Activated T-helper 1 cell treated with Interleukin-2 at 50 U/mL for 16 hours (primary cell): ENCODE measurements at places on chromosomes 13 and 19.
A peak's percentile ranks its signal among the peaks of the same experiment; 100 is the strongest.

DNA sequence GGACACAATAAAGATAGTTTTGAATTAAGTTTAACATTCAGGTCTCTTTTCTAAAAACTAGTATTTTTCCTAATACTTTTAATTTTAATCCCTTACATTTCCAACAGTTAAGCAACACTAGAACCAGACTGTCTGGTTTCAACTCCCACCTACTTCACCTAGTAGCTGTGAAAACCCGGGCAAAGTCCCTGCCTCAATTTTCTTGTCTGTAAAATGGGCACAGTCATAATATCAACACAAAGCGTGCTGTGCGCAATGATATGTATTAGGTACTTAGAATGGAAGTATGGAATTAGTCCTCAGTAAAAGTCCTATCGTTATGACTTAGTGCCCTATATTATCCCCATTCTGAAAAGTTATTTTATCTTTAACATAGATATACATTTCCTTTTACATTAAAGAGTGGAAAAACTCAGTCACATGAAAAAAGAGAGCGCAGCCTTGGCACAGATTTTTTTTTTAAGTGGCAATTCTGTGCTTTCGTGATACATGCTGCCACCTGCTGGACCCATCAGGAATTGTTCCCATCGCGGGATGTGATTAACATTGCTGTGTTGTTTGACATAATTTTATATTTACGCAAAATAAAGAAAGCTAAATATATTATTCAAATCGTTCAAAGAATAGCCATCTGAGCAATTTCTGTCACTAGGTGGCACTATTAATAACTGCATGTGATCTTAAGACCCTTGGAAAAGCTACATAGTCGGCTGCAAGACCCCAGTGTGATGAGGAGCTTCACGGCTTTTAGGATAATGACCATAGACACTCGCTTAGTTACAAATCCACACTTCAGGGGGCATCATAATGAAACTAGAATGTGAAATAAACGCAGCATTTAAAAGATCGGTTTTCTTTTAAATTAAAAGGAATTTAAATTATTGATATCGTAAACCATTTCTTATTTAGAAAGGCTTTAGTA lies 59.9 kb downstream of the LIG4 start:
- peak; percentile 16 for DNase-seq

GRCh38 chr13:77828799-77829198 lies 89.8 kb downstream of the EDNRB start:
- DNase-seq, result no peak

- DNase-seq, result peak; percentile 53
Observed at GRCh38 chr19:19053508-19054314, 10.1 kb upstream of the SLC25A42 start.

- no peak for DNase-seq
Observed at GRCh38 chr13:99610702-99611289, 109.5 kb downstream of the TM9SF2 start.

DNA sequence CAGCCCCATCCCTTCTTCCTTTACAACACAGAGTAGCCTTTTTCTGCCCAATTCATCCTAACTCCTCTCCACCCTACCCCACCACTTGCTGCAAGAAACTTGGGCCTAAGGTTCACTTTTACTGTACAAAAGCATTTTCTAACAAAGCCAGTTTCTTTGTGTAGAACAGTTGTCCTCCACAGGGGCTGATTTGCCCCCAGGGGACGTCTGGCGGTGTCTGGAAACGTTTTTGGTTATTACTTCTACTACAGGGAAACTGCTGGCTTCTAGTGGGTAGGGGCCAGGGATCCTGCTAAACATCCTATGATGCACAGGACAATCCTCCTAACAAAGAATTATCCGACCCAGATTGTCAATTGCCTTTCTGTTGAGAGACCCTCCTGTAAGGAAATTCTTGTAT lies 7.3 kb upstream of the LMO7 start:
- no peak for DNase-seq

DNA sequence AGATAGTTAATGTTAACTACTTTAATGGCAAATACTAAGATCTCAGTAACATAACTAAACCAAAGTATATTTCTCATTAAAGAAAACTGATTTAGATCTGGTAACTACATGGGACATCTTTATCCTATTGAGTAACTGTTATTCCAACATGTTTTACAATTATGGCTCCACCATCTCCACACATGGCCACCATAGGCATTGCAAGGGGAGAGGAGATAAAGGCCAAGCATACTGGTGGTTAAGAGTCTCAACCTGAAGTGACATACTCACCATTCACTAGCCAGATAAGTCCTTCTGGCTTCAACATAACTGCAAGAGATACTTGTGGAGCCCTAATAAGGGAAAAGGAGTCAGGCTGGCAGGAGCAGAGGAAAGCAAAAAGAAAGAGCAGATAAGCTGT lies 1586.4 kb upstream of the SPRY2 start:
- DNase-seq, result no peak

DNA sequence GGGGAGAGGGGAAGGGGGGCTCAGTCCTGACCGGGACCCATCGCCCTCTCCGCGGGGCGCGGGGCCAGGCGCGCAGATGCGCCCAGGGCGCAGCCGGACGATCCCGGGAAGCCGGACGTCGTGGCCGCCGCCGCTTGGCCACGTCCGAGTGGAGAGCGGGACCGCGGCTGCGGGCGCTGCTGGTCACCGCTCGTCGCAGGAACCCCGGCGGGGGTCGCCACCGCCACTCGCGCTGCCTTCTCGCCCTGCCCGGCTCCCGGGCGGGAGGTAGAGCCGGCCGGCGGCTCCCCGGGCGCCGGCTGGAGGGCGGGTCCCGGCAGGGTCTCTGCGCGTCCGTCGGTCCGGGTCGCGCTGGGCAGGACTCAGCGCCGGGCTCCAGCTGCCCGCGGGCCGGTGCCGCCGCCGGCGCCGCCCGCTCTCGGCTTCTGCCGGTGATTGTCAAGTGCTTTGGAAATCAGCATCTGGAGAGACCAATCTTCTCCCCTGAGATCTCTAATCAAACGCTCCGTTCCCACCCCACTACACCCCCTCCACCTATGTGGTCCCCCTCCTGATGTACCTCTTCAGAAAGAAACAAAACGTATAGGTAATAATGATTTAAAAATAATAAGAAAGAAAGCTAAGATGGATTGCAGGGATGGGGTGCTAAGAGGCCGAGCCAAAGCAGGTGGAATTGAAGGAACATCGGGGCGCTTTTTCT lies 464.4 kb downstream of the ITGBL1 start:
- DNase-seq, result no peak

- DNase-seq, result no peak
Observed at GRCh38 chr13:74920361-74920760, 561.6 kb downstream of the TBC1D4 start.

GRCh38 chr13:68050761-68051160 lies 820.6 kb upstream of the PCDH9 start:
- no peak for DNase-seq

- no peak for DNase-seq
Observed at GRCh38 chr13:40061466-40062450, 406.3 kb downstream of the COG6 start.

DNA sequence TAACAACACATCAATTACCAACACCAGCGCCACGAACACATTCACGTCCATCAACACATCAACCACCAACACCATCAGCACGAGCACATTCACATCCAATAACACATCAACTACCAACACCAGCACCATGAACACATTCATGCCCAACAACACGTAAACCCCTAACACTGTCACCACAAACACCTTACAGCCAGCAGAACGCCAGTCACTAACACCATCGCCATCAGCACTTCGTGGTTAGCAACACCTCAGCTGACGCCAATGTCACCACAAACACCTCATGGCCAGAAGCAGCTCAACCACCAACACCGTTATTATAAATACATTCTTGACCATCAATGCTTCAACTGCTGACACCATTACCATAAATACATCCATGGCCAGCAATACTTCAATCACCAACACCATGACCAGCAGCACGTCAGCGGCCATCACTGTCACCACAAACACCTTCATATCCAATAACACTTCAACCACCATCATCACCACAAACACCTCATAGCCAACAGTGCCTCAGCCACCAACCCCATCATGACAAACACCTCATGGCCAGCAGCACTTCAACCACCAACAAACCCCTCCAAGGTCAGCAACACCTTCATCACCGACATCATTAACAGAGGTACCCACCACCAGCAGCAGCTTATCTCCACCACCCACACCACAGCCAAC lies 9.4 kb downstream of the FCER2 start:
- DNase-seq, result no peak

DNA sequence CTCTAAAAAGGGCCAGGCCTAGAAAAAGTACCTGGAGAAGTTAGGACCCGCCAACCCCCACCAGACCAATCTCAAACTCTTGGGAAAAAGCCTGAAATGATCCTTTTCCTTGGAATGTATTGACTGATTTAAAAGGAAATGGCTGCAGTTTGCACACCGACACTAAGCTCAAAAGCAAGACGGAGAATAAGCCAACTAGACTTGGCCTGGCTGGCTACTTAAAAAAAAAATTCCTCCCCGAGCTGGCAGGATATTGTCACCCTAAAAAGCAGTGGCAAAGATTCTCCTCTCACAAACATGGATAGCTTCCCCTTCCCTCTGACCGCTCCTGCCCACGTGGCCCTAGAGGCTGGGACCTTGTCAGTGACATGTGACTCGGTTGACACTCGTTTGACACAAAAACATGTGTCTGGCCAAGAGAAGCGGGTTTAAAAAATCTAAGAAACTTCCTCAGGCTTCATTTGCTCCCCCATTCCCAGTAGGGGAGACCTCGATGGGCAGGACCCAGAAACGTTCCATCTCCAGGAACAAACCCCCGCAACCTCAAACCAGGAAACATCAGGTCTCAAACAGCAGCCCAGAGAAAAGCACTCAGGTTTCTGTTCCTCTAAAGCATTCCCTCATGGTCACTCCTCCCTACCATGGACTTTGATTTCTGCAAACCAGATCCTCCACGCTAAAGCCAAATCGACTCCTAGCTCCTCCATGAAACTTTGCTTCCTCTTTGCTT lies 1.3 kb downstream of the RFX1 start:
- no peak for DNase-seq

GRCh38 chr19:17951990-17952976 lies 14.6 kb upstream of the KCNN1 start:
- no peak for DNase-seq

- no peak for DNase-seq
Observed at GRCh38 chr13:66532146-66532545, 698.0 kb downstream of the PCDH9 start.

- DNase-seq, result peak; percentile 28
Observed at GRCh38 chr13:99605420-99606323, 104.4 kb downstream of the TM9SF2 start.

DNA sequence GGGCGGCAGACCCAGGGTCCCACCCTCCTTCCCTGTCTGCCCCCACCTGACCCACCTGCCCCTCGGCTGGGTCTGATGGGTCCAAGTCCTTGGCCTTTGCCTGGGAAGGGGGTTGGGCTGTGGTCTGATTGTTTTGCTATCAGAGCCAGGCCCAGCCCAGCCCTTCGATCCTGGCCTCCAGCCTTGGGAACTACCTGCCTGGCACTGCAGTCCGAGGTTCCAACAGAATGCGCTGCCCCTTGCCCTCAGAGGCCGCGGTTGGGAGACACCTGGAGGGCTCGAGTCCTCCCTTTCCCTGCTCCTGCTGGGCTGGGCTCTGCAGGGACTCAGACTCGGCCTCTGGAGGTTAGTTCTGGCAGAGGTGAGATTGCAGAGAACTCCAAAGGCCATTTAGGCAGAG lies 1.6 kb downstream of the CCL25 start:
- no peak for DNase-seq

DNA sequence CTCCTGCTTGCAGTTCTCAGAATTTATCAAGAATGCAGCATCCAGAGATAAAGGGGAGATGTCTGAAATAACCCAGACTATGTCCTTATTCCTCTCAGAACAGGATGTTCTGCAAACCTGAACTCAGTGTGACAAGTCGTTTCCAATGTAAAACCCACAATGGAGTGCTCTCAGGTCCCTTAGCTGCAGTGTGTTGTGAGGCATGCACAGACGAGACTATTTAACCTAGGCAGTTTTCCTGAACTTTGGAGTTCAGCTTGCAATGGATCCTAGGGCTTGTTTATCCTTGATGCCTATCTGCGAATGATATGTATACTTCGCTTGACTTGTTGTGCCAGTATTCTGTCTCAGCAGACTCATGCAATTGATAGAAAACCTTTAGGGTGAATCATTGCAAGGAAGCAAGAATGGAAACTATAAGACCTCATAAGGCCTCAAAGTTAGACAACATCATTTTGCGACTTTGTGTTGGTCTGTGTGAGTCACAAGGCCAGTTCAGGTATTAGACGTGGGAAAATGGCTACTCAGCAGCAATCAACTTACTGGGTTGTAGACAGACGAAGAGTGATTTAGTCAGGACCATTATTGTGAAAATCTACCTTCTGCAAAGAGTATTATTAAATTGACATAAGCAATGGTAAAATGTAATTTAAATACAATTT lies 2439.9 kb upstream of the PCDH20 start:
- no peak for DNase-seq

GRCh38 chr19:10748927-10749434 lies 31.1 kb downstream of the DNM2 start:
- no peak for DNase-seq

DNA sequence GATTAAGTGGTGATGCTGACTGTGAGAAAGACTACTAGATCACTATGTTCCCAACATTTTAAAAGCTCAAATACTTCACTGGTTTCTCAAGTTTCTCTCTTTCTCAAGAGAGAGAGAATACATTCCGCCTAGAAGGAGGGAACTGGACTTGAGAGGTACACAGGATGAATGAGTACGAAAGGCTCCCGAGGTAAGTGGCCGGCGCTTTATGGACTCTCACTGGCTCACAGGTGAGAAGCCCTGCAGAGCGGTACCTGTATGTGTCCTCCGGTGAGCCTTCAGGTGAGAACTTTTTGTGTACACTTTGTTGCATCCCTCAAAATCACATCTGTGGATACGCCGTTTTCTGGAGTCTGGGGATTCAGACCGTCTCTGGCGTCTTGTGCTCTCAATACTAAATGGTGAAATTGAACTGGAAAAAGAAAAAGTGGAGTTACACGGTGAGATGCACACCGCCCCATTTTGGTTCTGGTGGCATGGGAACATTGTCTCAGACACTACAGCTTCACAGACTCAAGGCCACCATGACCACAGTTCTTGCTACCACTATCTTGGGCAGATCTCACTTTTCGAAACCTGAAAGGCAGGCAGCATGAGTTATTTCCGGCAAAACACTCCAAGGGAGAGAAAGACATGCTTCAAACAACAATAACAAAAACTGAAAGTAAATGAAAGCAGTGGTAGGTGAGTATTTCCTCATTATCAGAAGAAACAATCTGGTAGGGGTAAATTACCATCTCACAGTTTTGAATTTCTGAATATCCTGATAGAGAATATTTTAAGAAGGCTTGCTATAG lies 418.9 kb downstream of the KLF12 start:
- peak; percentile 23 for DNase-seq

DNA sequence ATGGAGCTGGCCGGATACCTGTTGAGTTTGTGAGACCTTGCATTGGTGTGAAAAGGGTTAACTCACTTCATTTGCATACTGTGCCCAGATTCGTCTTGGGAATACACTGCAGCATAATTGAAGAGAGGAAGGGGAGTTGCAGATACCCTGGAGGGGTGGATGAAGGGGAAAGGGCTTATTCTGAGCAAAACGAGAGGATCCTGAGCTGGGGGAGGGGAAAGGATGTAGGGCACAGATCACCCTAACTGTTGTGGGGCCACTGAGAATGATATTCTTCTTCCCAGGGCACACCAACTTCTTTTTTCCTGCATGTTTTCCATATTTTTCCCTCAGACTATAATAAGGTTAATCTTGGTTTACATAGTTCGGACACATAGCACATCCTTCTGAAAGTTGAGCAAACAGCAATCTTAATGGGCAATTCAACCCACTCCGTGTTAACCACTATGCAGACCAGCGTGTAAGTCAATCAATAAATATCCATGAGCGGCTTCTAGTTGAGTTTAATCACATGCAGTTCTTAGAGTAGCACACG lies 11.7 kb upstream of the PTPRS start:
- DNase-seq, result no peak

- DNase-seq, result no peak
Observed at GRCh38 chr13:97068151-97068550, 73.9 kb upstream of the OXGR1 start.
